Hypothalamus (tissue), 51 donors: ENCODE measurements at places on chromosomes 2 and 18.

GRCh38 chr2:218093879-218094278 is 24.8 kb downstream of the RUFY4 start:
- DNase-seq, result no peak

GRCh38 chr18:45596036-45596435 is 19.2 kb upstream of the SLC14A2 start:
- DNase-seq, result no peak

GRCh38 chr18:31884020-31884419 is 58.9 kb downstream of the TRAPPC8 start:
- no peak for DNase-seq

GRCh38 chr2:10302479-10303180 is at the start of gene HPCAL1:
HPCAL1 (plus strand) TSS chr2:10302904; CDS start chr2:10419758, 116,854 bp downstream.
- DNase-seq, result peak; percentile 61

- no peak for DNase-seq
Measured at GRCh38 chr2:19774805-19775176, 127.0 kb downstream of the TTC32 start.

GRCh38 chr18:32372381-32373061 is 98.2 kb downstream of the GAREM1 start:
- no peak for DNase-seq

DNA sequence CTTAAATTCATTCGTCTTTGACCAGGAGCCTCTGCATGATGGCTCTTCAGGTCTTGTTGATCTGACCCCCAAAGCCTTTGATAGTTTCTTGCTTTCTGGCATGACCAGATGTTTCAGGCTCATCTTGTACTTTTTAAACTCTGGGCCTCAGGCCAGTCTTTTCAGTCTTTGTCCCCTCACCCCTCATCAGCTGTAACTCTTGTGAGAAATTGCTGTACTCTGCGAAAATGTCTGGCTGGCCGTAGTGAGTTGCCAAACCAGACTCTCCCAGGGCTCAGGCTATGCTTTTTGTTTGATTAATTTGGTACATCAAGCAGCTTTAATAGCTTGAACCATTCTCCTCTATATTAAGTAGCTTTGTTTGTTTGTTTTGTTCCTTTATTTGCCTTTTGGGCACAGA is 75.9 kb downstream of the BABAM2 start:
- no peak for DNase-seq

DNA sequence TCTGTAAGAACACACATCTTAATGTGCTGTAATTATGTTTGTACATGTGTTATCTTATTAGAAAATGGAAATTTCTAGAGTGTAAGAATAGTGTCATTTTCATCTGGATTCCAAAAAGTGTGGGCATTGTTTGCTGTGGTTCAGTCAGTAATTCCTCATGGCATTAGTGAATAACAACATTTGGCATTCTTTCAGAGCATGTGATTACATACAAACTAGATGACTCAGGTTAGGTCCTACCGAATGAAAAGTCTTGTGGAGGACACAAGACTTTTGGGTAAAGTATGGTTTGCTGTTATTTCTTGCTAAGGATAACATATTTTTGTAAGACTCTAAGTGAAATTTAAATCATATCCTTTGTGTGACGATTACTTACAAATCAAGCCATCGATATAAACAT is 593.1 kb upstream of the NRXN1 start:
- DNase-seq, result no peak

DNA sequence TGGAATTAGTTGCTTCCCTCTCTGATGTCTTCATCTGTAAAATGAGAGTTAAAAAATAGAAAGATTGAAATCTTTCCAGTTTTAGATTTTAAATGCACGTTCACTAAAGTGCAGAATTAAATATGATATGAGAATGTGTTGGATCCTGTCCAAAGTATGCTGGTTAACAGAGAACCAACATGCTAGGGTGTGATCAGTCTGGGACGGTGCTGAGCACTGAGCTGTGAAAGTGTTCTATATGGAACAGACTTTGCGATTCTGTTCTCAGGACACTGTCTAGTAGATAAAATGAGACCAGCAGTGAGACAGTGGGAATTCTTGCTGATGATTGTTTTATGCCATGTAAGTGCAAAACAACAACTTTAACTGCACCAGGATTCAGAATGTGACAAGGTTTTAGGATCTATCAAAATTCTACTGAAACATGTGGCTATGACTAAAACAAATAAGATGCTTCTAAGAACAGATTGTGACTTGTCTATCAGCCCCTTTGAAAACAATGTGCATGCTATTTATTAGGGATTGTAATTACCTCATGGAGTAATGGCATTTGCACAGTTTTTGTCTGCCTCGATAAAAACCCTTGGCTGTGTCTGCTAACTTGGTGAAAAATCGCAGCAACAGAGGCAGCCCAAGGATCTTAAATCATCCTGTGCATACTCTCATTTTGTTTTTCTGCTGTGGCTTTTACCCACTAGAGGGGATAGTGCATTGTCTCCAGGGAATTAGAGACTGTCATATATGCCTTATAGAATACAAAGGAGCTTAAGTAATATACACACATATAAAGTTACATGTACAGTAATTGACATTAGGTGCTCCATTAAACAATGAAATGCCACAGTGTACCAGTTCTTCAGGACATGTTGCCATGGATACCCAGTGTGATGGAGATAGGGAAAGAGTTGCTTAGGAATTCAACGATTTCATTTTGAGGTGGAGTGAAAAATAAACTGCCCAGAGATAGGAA is 55.1 kb downstream of the MAP3K20 start:
- no peak for DNase-seq

- DNase-seq, result no peak
Measured at GRCh38 chr18:56851774-56852173, 200.6 kb downstream of the WDR7 start.

DNA sequence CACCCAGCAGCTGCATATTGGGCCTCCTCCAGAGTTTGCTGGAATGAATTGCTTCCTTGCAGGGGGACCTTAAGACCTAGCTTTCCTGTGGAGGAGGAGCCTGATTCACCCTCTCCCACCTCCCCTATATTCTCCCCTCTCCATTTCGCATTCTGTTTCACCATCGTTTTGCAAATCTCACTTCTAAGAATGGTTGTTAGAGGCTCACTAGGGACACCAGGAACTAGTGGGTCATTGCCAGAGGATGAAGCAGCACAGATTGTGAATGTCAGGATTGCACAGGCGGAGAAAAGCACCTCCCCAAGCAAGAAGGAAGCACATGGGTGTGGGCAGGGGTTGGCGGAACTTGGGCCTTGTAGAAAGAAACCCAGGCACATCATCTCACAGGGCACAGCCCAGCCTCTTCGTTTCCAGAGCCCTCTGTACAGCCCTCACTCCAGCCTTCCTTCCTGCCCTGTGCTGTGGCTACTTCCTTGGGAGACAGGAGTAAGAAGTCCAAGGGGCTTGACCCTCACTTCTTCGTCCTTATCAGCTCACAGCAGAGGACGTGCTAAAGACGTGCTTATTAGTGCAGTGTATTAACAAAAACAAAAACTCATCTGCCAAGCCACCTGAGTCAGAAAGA is 63.4 kb downstream of the TACR1 start:
- no peak for DNase-seq

DNA sequence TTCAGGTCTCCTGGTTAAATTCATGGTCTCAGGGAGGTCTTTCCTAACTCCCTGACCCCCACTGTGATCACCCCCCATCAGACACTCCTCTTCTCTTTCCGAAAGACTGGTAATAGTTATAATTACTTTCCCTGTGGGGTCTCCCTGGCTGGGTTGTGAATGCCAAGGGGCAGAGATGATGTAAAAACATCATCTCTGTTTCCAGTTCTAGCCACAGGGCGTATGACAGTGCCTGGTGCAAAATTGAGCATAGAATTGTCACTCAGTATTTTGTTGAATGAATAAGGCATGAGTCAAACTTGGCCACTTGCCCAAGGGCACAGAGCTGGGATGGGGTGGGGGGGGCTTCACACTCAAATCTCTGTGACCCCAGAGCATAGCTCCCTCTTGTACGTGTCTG is 65.2 kb downstream of the LTBP1 start:
- no peak for DNase-seq

- no peak for DNase-seq
Measured at GRCh38 chr2:142871396-142871795, 6.1 kb upstream of the KYNU start.

GRCh38 chr2:147003081-147003480 is 841.7 kb upstream of the ACVR2A start:
- DNase-seq, result no peak

DNA sequence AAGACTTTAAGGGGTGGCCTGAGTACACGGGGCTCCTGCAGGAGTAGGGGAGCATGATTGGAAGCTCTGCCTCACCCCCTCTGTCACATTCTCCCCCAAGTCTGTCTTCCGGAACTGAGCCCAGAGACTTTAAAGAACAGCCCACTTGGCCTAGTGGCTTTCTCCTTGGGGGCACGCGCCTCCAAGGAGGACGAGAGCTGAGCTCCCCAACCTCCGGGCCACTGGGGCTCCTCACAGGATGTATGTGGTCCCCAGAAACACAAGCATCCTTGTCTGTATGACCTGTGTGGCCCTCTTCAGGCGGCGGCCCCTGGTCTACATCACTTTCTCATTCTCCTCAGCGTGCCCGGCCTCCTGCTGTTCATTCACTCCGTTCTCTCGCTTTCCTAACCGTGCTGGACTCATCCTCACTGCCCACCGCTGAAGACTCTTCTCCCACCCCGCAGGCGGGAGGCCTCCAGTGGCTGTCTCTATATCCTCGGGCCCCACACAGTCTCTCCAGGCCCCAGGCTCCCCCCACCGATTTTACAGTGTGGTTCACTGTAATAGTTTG is 23.7 kb downstream of the KCNF1 start:
- DNase-seq, result no peak

GRCh38 chr2:58097025-58097424 is 50.4 kb downstream of the VRK2 start:
- no peak for DNase-seq

- DNase-seq, result no peak
Measured at GRCh38 chr2:112834396-112835037, 2.1 kb downstream of the IL1B start.

GRCh38 chr2:88642278-88642677 is 15.0 kb upstream of the EIF2AK3 start:
- DNase-seq, result no peak

DNA sequence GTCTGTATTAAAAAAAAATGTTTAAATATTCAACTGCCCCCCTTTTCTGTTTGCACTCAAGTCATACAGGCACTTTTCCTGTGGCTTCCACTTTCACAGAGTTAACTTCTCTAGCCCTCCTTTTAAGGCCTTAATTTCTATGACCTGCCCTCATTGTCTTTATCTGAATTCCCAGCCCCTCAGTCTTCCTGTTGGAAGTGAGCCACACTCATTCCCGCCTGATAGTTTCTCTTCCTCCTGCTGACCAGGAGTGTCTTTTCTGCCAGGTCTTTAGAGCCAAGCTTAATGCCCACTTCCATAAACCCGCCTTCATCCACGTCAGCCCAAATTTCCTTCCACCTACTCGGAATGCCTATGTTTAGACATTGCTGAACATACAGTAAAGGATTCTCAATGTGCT is 10.5 kb downstream of the COPS8 start:
- no peak for DNase-seq

- DNase-seq, result no peak
Measured at GRCh38 chr18:74590671-74591070, 7.0 kb upstream of the ZNF407 start.

- no peak for DNase-seq
Measured at GRCh38 chr2:23330214-23330613, 54.8 kb upstream of the KLHL29 start.

DNA sequence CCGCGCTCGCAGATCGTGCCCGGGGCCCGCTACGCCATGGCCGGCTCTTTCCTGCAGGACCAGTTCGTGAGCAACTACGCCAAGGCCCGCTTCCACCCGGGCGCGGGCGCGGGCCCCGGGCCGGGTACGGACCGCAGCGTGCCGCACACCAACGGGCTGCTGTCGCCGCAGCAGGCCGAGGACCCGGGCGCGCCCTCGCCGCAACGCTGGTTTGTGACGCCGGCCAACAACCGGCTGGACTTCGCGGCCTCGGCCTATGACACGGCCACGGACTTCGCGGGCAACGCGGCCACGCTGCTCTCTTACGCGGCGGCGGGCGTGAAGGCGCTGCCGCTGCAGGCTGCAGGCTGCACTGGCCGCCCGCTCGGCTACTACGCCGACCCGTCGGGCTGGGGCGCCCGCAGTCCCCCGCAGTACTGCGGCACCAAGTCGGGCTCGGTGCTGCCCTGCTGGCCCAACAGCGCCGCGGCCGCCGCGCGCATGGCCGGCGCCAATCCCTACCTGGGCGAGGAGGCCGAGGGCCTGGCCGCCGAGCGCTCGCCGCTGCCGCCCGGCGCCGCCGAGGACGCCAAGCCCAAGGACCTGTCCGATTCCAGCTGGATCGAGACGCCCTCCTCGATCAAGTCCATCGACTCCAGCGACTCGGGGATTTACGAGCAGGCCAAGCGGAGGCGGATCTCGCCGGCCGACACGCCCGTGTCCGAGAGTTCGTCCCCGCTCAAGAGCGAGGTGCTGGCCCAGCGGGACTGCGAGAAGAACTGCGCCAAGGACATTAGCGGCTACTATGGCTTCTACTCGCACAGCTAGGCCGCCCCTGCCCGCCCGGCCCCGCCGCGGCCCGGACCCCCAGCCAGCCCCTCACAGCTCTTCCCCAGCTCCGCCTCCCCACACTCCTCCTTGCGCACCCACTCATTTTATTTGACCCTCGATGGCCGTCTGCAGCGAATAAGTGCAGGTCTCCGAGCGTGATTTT is 7.6 kb downstream of the TBR1 start:
- DNase-seq, result no peak

DNA sequence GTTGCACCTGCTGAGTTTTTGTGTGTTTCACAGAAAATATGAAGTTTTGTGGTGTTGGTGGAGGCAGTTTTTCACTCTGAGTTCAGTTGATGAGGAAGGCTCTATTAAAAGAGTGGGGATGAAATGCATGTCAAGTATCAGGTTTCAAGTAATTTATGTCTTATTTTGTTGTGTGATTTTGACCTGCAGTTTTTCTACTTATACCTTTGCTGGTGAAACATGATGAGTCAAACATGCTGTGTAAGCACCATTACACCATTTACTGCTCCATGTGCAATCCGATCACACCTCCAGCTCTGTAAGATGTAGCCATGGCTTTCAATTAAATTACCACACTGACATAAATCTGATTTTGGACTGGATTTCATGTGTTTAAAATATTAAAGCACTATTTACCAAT is 174.5 kb upstream of the ZEB2 start:
- no peak for DNase-seq

DNA sequence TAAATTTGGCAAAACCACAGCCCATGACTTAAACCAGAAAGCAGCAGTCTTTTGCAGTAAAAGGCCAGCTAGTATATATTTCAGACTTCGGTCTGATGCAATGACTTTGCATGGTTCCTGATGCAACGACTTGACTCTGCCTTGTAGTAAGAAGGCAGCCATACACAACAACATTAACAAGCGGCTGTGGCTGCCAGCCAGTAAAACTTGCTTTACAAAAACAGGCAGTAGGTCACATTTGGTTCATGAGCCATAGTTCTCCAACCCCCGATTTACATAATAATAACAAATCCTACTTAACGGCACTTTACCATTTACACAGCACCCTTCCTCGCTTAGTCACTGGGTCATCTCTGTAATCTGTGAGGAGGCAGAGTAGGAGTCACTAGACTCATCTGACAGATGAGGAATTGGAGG is 410.3 kb downstream of the LRATD1 start:
- DNase-seq, result no peak

- DNase-seq, result no peak
Measured at GRCh38 chr2:182132605-182133004, 147.0 kb downstream of the PPP1R1C start.
